NCI-H69 (cell line): ENCODE measurements at places on chromosomes 2 and 18.

DNA sequence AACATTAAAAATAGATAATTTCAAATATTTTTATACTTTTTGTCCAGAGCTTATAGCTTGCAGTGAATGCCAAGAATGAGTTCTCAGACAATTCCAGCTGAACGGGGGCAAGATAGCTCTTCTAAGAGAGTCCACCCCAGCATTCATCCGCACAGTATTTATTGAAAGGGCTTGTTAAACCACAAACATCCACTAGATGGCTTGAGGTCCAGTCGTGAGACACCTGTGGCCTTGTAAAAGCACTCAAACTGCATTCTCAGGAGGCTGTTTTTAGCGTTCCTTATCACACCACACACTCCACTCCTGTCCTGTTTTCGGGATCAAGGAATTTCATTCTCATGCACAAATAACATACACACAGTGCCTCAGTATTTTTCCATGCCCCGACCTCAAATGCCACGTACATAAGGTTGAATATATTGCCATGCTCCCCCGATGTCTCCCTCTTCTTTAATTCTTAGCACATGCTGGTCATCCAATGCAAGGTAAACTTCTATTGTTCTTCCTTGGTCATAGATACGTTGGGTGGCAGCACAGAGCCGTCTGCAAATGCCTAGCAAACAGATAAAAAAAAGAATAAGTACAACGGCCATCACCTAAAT is 47.4 kb downstream of the DNAJC10 start:
- peak; percentile 42 for DNase-seq

- DNase-seq, result no peak
These were observed 3.8 kb downstream of the SAG start for GRCh38 chr2:233311241-233311926.

DNA sequence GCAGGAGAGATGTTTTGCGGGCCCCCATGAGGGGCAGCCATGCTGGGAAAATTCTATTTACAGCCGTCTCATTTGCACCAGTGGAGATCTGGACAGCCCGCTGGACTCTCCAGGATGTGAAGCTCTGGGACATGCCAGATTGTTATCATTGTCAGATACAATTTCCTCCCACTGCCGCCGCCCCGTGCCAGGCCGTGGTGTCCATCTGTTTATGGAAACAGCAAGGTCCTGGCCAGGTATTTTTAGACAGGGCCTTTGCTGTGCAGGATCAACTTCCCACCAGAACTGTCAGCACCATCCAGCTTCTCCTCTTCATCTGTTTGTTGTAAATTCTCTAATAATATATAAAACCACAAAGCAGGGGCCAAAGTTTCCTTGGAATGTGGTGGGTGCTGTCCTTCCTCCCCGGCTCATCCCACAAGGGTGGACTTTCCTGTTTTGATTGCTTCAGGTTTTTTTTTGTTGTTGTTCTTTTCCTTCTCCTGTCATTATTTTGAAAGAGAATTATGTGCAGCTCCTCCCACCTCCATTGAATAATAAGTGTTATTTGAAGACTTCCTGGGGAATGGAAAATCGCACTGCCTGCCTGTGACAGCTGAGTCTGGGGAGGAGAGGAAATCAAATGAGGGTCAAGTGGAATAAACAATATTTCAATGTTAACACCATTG is 398.1 kb downstream of the TNS1 start:
- DNase-seq, result peak; percentile 24

DNA sequence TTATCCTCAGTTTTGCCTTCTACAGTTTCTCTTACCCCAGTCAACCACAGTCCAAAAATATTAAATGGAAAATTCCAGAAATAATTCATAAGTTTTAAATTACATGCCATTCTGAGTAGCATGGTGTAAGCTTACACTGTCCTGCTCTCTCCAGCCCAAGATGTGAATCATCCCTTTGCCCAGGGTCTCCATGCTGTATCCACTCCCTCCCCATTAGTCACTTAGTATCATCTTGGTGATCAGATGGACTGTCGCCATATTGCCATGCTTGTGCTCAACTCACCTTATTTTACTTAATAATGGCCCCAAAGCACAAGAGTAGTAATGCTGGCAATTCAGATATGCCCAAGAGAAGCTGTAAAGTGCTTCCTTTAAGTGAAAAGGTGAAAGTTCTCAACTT is 18.5 kb upstream of the CCNT2 start:
- no peak for DNase-seq

GRCh38 chr18:31045599-31045998 is 3.1 kb upstream of the DSC3 start:
- no peak for DNase-seq

GRCh38 chr2:127275789-127276188 is 18.2 kb downstream of the ERCC3 start:
- DNase-seq, result no peak

- DNase-seq, result no peak
These were observed 29.4 kb downstream of the PSTPIP2 start for GRCh38 chr18:46042571-46043123.

DNA sequence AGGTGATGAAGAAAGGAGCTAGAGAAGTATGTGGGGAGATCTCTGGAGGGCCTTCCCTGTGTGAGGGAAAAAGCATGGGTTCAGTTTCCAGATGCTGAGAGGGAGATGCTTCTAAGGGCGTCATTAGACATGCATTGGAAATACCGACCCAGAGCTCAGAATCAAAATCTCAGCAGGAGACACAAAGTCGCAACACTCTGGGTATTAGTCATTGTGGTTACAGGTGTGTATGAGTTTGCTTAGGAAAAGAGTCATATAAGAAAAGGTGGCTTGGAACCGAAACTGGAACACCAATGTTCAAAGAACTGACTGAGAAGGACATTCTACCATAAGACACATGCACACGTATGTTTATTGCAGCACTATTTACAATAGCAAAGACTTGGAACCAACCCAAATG is 477.1 kb downstream of the FBXO15 start:
- DNase-seq, result no peak

- DNase-seq, result no peak
These were observed 49.3 kb downstream of the ALPK2 start for GRCh38 chr18:58579561-58580047.

DNA sequence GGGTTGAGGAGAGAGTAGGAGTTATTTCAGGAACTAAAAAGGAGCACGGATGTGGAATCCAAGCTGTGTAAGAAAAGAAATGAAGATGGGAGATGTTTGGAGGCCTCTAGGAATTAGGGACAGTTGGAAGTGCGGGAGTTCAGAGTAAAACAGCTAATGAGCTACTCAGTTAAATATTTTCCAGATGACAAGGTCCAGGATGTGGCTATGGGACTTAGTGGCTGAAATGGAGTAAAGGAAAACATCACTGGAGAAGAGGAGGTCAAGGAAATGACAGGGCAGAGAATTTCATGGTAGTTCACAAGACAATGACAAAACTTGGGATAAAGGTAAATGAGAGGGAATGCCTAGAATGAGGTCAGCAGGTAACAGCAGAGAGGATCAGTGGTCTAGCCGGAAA is 13.0 kb downstream of the GPR155 start:
- DNase-seq, result no peak

- DNase-seq, result no peak
These were observed 35.1 kb downstream of the MYO7B start for GRCh38 chr2:127570282-127571250.

- DNase-seq, result peak; percentile 40
These were observed 210.0 kb downstream of the RBM43 start for GRCh38 chr2:151051574-151052220.

DNA sequence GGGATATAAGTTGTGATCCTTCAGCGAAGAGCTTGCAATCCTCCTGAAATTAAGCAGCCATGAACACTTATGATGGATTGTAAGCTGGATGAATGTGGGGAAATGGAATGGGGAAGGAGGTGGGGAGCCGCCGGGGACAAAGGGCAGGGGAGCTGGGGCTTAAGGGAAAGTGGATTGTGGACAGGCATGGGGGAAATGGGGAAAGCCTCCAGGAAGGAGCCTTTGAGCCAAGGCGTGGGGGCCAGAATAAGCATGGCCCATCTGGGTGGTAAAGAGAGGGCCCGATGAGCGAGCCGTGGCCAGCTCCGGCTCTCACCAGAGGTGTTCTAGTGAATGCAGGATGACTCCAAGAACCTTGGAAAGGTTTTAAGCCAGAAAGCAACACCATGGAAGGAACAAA is 124.0 kb downstream of the SMAD7 start:
- DNase-seq, result no peak

GRCh38 chr2:44955593-44956392 is 14.3 kb downstream of the SIX3 start:
- peak; percentile 84 for DNase-seq

GRCh38 chr2:158655628-158656027 is 139.5 kb upstream of the DAPL1 start:
- DNase-seq, result no peak

GRCh38 chr2:182088681-182089320 is 103.1 kb downstream of the PPP1R1C start:
- DNase-seq, result no peak

DNA sequence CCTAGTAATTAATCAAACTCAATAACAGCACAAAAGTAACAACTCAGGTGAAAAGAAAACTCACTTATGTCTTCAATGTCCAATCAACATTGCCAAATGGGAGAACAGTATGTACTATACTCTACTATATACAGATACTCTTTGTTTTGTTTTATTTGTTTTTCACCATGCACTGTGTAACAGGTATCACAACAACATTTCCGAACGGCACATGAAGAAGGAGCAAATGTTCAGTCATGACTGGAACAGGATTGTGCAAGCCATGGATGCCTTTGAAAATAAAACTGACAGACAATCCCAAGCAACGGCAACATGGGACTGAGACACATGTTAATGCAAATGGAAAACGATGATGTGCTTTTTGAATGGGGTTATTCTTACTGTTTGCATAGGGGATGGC is 334.9 kb upstream of the THUMPD2 start:
- DNase-seq, result no peak

- DNase-seq, result no peak
These were observed 208.4 kb downstream of the ZBTB7C start for GRCh38 chr18:48200631-48201336.

GRCh38 chr18:30632071-30632698 is 410.4 kb downstream of the DSC3 start:
- no peak for DNase-seq

GRCh38 chr2:74740741-74741431 is 86.8 kb downstream of the SEMA4F start:
- DNase-seq, result no peak

- no peak for DNase-seq
These were observed 68.2 kb upstream of the CAB39 start for GRCh38 chr2:230644356-230644935.

GRCh38 chr2:182715121-182715891 is 751 bp upstream of the DNAJC10 start:
- peak; percentile 39 for DNase-seq

GRCh38 chr2:74507926-74508520 is 528 bp upstream of the PCGF1 start:
- DNase-seq, result peak; percentile 71

DNA sequence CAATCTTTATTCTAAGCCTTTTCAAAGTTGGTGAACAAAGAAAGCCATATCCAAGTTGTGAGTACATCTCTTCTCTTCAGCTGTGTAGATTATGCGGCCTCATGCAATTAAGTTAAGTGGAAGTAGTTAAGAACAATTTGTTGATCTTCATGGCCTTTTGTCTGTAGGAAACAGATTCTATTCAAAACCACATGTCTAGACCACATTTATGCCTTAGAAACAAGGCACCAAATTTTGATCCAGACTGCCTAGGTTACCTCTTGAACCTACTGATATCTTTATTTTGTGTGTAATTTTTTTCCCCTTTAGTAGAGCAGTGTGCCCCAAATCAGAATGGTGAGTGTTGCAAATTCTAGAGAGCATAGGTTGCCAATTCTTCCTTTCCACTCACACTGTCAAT is 101.6 kb upstream of the CERS6 start:
- DNase-seq, result peak; percentile 19

DNA sequence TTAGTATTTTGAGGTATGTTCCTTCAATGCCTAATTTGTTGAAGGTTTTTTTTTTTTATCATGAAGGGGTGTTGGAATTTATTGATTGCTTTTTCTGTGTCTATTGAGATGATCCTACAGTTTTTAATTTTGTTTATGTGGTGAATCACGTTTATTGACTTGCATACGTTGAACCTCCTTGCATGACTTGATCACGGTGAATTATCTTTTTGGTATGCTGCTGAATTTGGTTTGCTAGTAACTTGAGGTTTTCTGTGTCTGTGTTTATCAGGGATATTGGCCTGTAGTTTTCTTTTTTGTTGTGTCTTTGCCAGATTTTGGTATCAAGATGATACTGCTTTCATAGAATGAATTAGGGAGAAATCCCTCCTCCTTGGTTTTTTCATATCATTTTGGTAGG is 23.9 kb downstream of the CLIP4 start:
- no peak for DNase-seq

DNA sequence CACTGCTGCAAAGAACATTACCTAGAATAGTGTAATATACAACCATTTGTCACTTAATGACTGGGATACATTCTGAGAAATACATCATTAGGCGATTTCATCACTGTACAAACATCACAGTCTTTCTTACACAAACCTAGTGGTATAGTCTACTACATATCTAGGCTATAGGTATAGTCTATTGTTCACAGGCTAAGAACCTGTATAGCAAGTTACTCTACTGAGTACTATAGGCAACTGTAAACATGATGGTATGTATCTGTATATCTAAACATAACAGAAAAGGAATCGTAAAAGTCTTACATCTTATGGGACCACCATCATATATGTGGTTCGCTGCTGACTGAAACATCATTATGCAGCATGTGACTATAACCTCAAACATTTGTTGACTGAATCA is 21.4 kb downstream of the SP3 start:
- no peak for DNase-seq
